ENCODE measurements at places on chromosomes 5 and 9. TPM values are rescaled to one million over a fixed set of nuclear protein-coding genes. Genes with fewer than 3 reads are reported as not detected.

Gene UNC5A
- total RNA-seq, result not detected

Gene CD74
- 395 TPM for total RNA-seq

Gene NR6A1
- total RNA-seq, result 0.18 TPM

Gene SV2C
- not detected for total RNA-seq

Gene CNTNAP3
- not detected for total RNA-seq

Gene SOWAHA
- total RNA-seq, result not detected

Gene CCNI2
- total RNA-seq, result 9.5 TPM

All from activated CD8-positive, alpha-beta T cell treated with anti-CD3 and anti-CD28 coated beads, Interleukin-2, amount 10 ng/mL, durations not matched to agents 7 days and 5 days (primary cell).